ENCODE measurements at places on chromosomes 1 and 21.

GRCh38 chr1:218683242-218683641 is 338.1 kb downstream of the TGFB2 start:
- no peak for DNase-seq

- no peak for DNase-seq
Observed at GRCh38 chr21:33981391-33982101, 65.9 kb upstream of the ATP5PO start.

DNA sequence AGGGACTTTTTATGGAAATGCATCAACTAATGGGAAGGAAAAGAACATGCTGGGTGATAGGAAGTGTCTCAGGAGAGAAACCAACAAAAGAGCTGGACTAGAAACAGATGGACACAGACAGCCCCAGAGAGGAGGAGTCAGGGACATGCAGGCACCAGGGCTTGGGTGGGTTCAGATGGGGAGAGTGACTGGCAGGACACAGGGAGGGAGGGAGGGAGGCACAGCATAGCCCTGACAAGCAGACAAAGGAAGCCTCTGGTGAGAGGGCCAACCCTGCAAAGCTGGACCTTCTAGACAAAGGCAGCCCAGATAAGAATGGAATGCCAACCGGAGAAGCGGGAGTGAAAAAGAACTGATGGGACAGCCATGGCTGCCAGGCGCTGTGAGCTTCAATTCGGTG is 568.8 kb downstream of the AJAP1 start:
- DNase-seq = peak; percentile 47

DNA sequence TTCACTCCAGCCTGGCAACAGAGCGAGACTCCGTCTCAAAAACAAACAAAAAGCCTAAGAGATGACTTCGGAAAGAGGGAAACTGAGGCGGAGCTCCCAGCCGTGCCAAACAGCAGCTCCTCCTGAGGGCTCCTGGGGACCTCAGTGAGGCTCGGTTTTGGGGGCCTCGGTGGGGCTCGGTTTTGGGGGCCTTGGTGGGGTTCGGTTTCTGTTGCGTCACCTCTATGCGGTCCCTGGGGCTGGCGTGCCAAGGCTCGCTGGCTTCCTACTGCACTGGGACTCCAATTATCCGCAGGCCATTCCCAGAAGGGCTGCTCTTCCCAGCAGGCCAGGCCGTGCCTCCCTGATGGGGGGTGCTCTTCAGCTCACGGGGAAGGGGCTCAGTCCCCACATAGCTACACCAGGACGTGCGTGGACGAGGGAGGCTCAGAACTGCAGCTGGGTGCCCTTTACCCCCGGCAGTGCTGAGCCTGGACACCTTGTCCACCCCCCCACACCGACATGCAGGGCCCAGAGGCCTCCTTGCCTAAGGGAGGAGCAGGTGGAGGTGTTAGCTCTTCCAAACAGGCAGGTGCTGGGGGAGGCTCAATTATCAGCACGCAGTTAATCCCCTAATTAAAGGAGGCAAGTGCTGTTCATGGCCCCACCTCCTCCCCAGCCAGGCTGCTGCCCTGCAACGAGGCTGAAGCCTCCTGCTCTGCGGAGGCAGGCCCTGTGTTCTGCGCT is 5.1 kb upstream of the C1orf159 start:
- no peak for DNase-seq

- peak; percentile 22 for DNase-seq
Observed at GRCh38 chr1:54996359-54996868, 2.3 kb upstream of the BSND start.

- no peak for DNase-seq
Observed at GRCh38 chr1:65198096-65198495, 50.1 kb downstream of the AK4 start.

- DNase-seq = no peak
Observed at GRCh38 chr1:156136970-156137483, 16.4 kb upstream of the SEMA4A start.

DNA sequence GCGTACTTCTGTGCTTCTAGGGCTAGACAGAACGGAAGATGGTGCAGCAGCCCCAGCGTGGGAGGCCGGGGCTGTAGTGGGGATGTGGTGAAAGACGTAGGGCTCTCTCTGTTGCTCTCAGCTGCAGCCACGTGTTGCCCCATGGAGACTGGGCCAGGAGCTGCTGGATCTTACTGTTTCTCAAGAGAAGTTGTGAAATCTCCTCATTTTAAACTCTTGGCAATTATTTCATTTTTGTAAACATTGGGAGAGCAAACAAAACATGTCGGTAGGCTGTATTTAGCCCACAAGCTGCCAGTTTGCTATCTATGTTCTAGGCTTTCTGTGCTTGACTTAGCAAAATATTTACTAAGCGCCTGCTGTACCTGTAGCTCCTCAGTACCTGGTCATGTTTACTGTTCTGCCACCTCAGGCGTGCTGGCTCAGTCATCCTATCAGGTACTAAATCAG is 15.9 kb upstream of the ELOA start:
- no peak for DNase-seq

GRCh38 chr1:230342019-230342418 is 84.1 kb downstream of the PGBD5 start:
- DNase-seq = no peak

- no peak for DNase-seq
Observed at GRCh38 chr1:67752306-67752705, 67.3 kb downstream of the GADD45A start.

DNA sequence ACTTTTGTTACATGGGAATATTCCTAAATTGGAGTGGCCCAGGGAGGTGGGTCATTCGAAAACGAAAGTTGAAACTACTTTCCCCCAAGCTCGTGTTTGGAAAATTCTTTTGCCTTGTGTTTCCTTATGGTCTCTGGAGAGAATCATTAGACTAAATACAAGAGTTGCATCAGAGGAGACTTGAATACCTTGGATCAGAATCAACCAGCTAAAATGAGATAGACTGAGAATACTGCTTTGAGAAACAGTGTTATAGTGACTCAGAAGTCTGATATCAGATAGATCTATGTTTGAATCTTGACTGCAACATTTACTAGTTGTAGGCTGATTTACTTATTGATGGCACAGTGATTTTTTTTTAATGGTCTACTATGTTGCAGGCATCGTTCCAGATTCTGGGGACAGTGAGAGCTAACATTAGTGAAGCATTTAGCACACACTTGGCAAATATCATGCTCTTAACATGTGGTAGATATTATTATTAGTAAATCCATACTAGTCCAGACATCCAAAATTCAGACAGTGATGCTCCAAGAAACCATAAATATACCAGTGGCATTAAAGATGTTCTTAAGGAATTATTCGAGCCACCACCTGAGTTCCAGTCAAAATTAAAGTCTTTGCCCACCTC is 12.9 kb upstream of the ACTN2 start:
- DNase-seq = no peak

- DNase-seq = no peak
Observed at GRCh38 chr1:29124366-29125236, 898 bp upstream of the TMEM200B start.

DNA sequence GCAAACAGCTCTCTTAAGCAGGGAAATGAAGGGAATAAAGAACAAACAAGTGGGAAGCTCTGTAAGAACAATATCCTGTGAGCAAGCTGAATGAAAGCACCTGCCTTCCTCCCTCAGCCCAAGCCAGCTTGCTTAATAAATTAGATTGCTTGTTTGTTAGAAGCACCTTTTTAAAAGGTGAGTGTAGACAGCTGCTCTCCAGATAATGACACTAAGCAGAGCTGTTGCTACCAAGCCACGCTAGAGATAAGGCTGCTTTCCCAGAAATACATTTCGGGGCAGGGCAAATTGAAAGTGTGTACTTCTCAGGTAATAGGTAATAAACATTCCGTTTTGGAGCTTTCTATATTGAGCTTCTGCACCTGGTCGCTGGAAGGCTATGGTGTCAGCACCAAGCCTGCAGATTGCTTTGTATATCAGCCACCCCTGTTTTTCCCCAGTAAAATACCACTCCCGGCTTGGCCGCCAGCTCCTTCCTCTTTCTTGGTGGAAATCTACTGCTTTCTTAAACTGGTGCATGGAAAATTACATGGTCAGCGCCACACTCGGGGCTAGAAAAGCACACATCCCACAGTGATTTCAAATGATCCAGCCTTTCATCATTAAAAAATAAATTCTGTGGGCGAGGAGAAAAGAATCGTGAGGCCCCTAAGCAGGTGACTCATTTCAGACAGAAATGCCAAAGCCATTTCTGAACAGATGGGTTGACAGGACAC is 151.3 kb downstream of the ETS2 start:
- no peak for DNase-seq

GRCh38 chr21:15054089-15054488 is 10.7 kb downstream of the NRIP1 start:
- DNase-seq = no peak

DNA sequence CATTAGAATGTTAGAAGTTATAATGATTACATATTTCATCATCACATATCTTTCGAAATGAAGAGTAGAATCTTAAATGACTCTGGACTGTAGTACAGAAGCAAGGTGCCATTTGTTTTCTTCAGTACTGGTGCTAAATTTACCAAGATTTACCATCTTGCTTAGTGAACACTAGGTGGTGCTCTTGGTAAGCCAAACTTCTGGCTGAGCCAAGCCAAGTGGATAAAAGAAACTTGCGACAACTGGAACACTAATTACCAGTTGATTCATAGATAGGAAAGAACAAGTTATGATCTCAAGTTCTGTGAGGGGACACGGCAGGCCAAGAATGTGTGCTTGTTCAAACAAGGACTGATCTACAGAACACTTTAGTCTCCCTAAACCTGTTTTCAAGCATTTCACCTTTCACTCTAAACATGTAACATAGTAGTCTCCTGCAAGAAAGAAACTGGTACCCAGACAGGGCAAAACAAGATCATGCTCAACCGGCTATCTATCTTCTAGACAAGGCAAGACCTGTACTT is 19.8 kb downstream of the SPRTN start:
- DNase-seq = no peak

- DNase-seq = no peak
Observed at GRCh38 chr1:240074422-240074821, 17.3 kb upstream of the FMN2 start.

DNA sequence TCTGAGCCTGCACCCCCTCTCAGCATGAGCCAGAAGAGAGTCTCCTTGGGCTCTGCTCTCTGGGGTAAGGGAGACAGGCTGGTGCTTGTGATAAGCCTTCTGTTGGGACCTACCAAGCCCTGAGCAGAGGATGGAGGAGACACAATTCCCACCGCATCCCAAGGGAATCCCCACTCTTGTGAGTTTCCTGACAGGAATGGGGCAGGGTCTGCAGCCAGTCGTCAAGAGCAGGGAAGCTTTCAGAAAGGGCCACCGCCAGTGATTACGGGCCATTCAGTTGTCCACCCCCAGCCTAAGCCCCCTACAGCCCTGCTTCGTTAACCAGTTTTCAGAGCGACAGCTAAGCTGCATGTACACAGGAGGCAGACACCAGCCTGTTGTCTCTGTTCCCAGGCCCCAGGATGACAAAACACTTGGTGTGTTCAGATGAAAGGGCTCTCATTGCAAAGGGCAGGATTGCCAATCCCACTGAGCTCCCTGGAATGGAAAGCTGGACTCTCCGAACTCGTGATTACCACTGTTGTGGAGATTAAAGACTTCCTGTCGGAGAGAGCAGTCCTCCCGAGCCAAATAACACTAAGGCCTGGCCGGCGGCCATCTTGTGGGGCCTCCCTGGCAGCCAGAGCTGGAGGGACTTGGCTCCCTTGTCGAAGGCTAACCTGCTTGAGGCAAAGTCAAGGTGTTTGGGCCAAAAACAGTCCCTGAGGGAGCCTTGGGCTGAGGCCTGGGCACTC is 37.4 kb upstream of the SLC30A1 start:
- no peak for DNase-seq

- no peak for DNase-seq
Observed at GRCh38 chr1:49051647-49052046, 275.0 kb upstream of the BEND5 start.

- no peak for DNase-seq
Observed at GRCh38 chr1:100217834-100218233, 31.8 kb downstream of the DBT start.

GRCh38 chr1:234102583-234102982 is 198.1 kb downstream of the SLC35F3 start:
- DNase-seq = no peak

GRCh38 chr1:62716397-62716796 is 28.2 kb upstream of the DOCK7 start:
- DNase-seq = no peak

DNA sequence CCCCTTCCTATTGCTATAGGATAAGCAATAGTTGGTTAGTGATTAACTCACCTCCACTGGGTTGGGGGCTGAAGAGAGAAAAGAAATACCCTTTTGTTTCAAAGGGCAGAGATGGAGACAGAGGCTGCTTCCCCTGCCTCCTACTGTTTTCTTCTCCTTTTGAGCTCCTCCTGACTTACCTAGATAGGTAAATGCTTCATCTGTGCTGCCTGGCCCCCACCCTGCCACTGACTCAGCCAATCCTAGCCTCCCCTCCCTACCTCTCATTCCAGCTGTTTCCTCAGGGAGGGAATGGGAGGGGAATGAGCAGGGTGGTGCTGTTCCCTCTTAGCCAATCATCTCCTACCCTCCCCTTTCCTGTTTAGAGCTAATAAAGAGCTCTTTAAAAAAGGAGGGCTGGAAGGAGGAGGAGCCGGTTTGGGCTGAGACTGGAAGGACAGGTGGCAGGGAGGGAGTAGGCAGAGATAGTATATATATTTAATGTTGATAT is at the start of gene C1orf116:
Gene C1orf116 (minus strand): TSS at position 229 of the 490 bp plus-strand sequence. CDS start 5,158 bp downstream, outside the sequence.
- no peak for DNase-seq

DNA sequence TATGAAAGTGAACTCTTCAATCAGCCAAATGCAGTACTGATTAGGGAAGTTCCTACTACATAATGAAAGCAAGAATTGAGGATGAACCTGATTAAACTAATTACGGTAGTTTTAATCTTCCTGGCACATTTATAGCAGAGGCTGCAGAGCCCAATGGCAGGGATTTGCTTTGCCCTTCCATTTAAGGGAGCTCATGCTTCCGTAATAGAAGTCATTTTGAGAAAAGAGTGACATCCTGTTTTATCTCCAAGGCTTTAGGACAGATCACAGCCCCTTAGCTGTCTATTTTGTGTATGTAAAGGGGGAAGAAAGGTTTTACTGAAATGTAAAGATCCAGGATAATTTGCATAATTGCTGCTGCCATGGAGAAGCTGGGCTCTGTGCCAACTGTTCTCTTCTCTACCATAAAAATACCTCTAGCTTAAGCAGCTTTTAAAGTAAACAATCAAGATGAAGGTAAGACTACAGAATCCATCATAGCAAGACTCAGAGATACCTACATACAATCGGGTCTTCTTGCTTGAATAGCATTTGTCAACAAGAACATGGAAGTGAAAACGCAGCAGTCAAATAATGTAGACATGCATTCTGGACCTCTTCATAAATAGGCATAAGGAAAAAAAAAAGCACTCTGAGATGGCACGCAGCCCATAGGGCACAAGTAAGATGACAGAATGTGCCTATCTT is 62.5 kb downstream of the ASH1L start:
- DNase-seq = no peak

GRCh38 chr1:207241164-207241934 is 80.1 kb upstream of the CD55 start:
- no peak for DNase-seq

Measured in nucleus accumbens (tissue), 56 donors.